Urinary bladder (tissue), 4 donors: ENCODE measurements at places on chromosomes 11 and 22. TPM values are rescaled to one million over a fixed set of nuclear protein-coding genes. Genes with fewer than 3 reads are reported as not detected.

Gene BTG4
- not detected for polyA plus RNA-seq

Gene FDXACB1
- polyA plus RNA-seq = 1.5 TPM

Gene IGLL1
- polyA plus RNA-seq = not detected

Gene EHF
- 10.5 TPM for polyA plus RNA-seq

Gene OR2D2
- polyA plus RNA-seq = not detected

Gene TEX12
- 0.09 TPM for polyA plus RNA-seq

Gene OR2AT4
- polyA plus RNA-seq = not detected

Gene ZNF214
- 2.8 TPM for polyA plus RNA-seq

Gene MB
- 0.32 TPM for polyA plus RNA-seq

GRCh38 chr11:92759571-92760214, 209.8 kb upstream of the MTNR1B start:
- no peak for DNase-seq

- DNase-seq = no peak
Measured at GRCh38 chr11:29026286-29026685, 918.1 kb downstream of the METTL15 start.

- no peak for DNase-seq
Measured at GRCh38 chr22:31508536-31508935, 12.2 kb downstream of the SFI1 start.

DNA sequence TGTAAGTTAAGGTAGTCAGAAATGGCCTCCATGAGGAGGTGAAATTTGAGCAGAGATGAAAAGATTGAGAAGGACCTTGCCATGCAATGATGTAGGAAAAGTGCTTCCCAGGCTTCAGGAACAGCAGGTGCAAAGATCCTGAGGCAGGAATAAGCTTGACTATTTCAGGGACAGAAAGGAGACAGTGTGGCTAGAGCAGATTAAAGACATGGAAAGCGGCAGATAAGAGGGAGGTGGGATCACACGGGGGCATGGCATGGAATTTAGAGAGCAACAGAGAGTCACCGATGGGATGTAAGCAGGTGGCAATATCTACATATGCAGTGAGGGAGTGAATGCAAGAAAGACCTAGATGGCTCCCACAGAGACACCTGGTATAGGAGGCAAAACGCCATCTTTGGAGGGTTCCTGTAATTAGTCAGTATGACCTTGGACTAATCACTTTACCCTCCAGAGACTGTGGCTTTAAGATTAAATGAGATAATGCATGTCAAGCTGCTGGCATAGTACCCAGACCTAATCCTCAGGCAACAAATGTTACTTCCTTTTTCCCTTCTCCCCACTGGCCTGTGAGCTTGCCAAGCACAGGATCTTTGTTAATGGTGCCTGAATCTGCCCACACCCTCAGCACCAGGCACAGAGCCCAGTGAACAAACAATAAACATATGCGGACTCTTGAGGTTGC, 24.6 kb upstream of the ACER3 start:
- DNase-seq = no peak

DNA sequence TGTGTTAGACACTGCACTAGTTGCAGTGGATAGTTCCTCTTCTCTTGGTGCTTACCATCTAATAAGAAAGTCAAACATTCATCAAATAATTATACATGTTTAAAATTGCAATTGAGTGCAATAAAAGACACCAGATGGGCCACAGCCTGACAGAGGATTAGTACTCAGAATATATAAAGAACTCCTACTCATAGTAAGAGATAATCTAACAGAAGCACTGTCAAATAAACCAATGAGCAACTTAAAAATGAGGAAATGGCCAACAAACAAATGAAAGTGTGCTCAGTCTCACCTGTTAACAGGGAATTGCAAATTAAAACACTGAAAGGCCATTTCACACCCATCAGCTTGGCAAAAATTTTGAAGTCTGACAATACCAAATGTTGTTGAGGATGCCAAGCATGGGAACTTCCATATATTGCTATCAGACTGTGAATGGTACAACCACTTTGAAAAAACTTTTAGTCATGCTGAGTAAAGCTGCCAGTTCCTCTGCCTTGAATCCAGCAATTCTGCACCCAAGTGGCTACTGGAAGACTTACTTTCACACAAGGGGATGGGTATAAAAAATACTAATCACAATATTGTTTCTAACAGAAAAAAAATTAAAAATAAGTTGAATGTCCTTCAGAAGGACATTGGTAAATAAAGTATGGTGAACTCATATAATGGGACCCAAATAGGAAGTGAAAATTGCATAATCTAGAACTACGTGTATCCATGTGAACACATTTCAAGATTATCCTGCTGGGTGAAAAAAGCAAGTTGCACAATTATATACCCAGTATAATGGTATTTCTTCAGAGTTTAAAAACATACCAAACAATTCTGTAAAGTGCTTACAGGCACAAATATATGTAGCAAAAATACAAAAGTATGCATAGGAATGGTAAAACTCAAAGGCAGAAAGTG, 41.4 kb upstream of the CREB3L1 start:
- DNase-seq = no peak

GRCh38 chr22:32202539-32203180, 2.2 kb downstream of the RFPL2 start:
- DNase-seq = no peak

GRCh38 chr11:61281581-61282250, 13.4 kb downstream of the VWCE start:
- no peak for DNase-seq

DNA sequence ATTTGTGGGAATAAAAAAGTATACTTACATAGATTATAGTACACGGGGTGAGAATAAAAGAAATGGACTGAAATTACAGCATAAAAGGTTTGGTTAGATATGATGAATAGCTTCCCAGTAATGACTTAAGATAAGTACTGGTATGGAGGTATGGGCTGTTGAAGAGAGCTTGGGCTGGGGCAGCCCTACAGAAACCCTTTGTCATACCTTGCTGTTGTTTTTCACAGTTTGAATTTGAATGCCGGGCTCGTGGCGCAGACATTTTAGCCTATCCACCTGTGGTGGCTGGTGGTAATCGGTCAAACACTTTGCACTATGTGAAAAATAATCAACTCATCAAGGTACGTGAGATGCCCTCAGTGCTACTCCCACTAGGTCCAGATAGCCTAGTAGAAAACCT, 42.3 kb upstream of the RBX1 start:
- no peak for DNase-seq

- no peak for DNase-seq
Measured at GRCh38 chr22:40939202-40939601, 12.0 kb upstream of the RBX1 start.

DNA sequence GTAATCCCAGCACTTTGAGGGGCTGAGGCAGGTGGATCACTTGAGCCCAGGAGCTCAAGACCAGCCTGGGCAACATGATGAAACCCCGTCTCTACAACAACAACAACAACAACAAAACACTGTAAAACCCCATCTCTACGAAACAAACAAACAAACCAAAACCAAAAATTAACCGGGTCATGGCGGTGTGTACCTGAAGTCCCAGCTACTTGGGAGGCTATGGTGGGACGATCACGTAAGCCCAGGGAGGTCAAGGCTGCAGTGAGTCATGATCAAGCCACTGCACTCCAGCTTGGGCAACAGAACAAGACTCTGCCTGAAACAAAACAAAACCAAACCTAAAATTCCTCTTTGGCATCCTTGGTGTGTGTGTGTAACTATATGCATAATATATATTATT, 7.0 kb upstream of the POLA2 start:
- no peak for DNase-seq

DNA sequence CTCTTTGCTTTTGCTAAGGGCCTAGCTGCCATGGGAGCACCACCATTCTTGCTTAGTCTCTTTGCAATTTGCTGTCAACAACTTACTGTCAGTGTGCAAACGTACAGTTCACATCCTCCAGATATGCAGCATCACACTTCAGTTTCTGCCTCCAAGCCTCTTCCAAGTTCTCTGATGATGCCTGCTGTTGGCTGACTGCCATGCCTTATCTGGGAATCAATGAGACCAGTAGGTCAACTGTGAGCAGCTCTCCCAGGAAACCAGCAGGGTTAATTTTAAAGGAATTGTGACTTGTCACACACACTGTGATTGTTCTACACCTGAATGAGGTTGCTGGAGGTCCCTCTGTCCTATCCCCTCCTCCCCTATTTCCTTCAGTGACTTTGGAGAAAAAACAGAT, 56.0 kb downstream of the COPB1 start:
- DNase-seq = no peak

GRCh38 chr11:12270215-12270797, 107.1 kb upstream of the PARVA start:
- no peak for DNase-seq

DNA sequence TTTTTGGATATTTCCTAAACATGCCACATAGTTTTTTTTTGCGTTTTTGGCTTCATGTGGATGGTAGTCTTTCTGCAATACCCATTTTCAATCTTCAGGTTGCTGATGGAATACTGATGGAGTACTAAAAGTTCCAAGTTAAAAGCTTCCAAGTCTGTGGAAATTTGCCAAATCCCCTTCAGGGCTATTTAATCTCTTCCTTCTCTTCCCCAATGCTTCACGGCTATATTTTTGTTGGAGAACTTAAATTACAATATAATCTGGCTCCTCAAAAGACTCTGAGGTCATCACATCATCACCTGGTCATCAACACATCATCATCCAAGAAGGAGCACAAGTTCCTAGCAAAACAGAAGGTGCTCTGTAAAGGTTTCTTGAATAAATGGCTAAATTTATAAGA, 881.0 kb upstream of the TENM4 start:
- no peak for DNase-seq

GRCh38 chr22:35630387-35630793, 13.3 kb upstream of the MB start:
- DNase-seq = no peak

GRCh38 chr11:5967708-5968107, 586 bp downstream of the OR56A5 start:
- no peak for DNase-seq

DNA sequence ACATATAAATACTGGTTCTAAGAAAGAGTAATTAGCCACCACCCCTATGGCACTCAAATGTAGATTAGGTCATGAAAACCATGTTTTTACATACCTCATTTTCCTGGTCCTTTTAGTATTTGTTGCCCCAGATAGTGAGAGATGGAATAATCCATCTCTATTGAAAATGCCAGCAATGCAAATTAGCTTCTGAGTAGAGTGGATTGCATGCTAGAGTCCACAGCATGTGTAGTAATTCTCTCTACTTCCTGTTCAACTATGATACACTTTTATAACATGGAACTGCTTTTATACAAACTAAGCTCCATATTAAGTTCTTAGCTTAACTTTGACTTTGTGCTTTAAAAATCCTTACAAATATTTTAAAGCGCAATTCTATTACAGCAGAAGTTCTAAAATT, 73.2 kb downstream of the TRPC6 start:
- no peak for DNase-seq

- no peak for DNase-seq
Measured at GRCh38 chr11:2442589-2442988, 1.7 kb downstream of the TRPM5 start.

DNA sequence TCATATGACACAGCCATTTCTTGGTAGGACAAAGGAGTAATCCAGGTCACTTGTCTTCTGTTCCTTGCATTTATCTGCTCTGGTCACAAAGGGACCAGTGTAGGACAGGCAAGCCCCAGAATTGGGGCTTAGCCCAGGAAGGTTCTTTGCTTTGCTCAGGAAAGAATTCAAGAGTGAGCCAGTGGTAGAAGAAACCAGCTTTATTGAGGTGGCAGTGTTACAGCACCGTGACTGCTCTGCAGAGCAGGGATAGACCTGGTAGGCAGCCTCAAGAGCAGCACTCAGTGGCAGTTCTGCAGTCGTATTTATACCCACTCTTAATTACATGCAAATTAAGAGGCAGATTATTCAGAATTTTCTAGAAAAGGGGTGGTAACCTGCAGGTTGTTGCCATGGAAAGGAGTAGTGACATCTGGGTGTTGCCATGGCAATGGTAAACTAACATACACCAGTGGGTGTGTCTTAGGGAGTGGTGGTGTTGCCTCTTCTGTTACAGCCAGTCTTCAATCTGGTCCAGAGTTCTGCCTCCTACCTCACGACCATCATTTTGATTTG, 84.9 kb upstream of the RAB1B start:
- DNase-seq = no peak

DNA sequence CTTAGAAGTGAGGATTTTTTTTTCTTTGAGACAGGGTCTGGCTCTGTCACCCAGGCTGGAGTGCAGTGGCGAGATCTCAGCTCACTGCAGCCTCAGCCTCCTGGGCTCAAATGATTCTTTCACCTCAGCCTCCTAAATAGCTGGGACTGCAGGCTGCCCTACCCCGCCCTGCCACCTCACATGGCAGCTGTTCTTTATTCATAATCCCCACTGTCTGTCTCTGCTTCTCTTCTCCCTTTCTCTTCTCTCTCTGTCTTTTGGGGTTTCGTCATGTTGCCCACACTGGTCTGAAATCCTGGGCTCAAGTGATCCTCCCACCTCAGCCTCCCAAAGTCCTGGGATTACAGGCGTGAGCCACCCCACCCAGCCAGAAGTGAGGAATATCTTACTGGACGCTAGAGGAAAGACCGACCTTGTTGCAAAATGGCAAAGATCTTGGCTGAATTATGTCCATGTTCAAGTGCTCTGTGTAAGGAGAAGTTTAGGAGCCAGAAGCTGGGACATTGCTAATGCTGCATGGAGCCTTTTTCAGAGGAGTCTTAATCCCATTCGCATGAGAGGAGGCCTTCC, 21.9 kb downstream of the KRTAP5-5 start:
- DNase-seq = no peak

GRCh38 chr22:36366291-36366708, 21.5 kb downstream of the MYH9 start:
- DNase-seq = no peak
